HEK293T (cell line): ENCODE measurements at places on chromosomes 6 and 20.

- no peak for DNase-seq
These were observed 102.6 kb downstream of the MRPL14 start for GRCh38 chr6:44024574-44025219.

GRCh38 chr6:7719364-7719850 lies 6.5 kb upstream of the BMP6 start:
- no peak for DNase-seq

DNA sequence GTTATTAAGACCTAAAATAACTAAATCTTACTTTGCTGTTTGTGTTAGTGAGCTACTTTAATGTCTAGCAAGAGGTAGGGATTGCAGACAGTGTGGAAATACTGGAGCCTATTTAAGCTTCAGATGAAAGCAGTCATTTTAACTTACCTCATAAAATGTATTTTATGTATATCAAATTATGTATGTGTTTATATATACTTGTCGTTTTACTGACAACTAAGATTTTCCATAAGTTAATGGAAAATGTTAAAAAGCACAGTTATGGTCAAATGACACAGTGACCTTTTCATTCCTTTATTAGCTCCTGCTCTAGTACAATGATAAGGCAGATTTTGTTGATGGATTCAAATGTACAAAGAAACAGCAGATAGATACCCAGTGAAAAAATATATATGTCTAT lies 34.6 kb downstream of the QKI start:
- DNase-seq: no peak

GRCh38 chr6:42783177-42783875 lies 1.5 kb downstream of the BICRAL start:
- peak; percentile 67 for DNase-seq

DNA sequence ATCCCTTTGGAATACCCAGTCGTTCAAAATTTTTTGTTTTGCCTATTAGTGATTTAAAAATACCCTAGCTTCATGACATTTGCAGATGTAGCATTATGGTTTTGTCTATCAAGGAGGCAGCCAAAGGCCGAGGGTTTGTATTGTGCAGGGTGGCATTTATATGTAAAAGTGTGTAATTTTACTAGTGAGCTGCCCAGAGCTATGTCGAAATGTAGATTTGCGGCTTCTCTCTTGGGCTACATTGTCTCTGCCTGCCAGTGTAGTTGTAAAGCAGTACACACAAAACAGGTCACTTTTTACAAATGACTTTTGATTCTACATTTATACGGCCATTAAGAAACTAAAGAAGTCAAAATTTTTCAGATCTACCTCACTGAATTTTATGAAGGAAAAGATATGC lies 87.7 kb downstream of the TSHZ2 start:
- DNase-seq: no peak

GRCh38 chr6:36556281-36556680 lies 9.0 kb upstream of the STK38 start:
- DNase-seq: no peak

- DNase-seq: no peak
These were observed 208.3 kb downstream of the LY86 start for GRCh38 chr6:6796818-6797217.

DNA sequence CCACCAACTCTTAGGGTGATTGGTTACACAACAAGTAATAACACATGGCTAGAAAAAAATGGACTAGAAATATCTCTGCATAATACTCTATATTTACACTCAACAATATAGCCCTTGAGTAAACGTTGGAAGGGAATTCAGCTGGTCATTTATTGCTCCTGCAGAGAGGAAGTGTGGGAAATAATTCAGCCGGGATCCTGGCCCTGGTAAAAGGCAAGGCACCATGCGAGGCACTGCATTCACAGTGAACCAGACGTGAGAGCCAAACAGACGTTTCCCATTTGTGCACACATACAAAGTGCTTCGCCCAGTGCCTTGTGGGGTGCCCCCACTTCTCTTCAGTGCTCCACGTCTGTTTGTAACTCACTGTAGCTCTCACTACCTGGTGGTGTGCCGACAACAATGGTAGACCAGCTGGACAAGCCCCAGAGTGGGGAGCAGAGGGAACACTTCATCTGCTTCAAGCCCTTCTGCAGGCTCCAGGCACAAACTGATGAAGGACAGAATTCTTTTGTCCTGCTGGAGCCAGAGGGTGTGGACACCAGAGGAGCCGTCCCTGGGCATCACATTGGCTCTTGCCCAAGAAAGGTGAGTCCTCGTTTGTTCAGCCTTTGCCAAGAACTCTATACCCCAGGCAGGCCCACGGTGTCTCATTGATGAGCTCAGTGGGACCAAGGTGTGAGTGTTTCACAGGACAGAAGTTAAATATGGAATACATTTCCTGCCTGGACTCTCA lies 18.8 kb downstream of the SYNDIG1 start:
- DNase-seq: no peak

GRCh38 chr20:12554426-12554825 lies 454.3 kb upstream of the SPTLC3 start:
- DNase-seq: no peak

- no peak for DNase-seq
These were observed 48.0 kb downstream of the ARMC2 start for GRCh38 chr6:108896111-108896661.

GRCh38 chr6:136593748-136594490 lies 43.7 kb upstream of the MAP7 start:
- DNase-seq: no peak

DNA sequence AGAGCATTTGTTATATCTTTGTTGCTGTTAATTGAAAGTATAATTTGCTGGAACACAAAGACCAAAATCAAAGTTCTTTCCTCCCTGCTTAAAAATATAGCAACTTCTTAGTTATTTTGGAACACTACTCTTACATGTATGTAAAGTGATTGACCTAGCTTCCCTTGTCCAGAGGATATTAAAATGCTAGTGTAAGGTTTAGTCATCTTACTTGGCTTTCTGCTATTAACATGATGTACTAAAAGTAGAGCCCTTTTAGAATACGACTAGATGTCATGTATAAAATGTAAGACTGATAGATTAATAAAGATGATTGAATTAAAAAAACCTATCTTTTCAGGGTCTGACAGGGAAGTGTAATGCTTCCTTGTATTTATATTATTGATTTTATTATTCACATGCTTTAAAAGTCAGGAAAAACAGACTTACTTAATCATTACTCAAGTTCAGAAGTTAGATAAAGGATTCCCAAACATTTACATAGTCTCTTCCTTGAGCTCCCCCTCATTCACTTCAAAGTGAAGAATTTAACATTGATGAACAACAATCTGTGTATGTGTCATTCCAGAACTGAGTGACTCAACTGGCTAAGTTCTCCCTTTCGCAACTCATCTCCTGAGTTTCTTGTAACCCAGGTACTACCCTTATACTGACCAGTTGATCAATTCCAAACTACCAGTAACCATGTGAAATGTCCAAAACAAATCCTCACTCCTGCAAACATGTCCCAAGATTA lies 50.9 kb downstream of the BTBD9 start:
- DNase-seq: no peak
